PC-3 (cell line): ENCODE measurements at places on chromosomes 5 and 9.
A peak's percentile ranks its signal among the peaks of the same experiment; 100 is the strongest.

DNA sequence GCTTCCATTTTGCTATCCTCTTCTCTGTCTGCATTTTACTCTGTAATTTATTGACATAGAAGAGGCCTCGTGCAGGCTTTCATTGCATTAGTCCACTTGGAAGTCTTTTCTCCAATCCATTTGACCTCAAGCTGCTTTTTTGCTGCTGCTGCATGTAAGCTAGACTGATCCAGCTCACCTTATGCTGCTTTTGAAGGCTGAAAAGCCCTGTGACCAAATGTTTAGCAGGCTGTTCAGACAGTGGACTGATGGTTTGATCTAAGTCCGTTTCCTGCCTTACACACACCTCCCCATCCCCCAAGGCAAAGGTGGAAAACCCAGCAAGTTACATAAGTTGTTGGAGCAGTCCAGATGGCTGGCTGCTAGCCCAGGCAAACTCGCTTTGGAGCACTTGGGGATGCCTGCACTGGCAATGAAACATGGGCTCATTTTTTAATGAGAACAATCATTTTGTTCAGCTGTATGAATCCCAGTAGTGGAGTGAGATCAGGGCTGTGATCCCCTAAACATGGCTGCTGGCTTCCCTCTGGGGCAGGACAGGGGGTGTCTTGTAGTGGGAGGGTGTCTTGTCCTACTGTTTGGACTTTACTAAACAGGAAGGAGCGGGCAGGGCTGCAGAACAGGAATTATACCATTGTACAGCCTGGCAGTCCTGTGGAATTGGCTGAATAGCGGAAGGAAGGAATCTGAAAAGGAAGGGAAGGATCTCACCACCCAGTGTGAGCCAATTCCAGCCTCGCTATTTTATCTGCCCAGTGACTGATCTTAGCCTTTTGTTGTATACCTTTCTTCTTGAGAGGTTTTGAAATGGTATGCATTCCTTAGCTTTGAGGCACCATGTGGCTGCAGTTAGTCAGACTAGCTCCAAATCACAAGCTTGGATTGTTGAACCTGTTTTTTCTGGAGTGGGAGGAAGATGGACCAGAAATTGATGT lies 212.0 kb downstream of the ARHGAP26 start:
- peak; percentile 81 for DNase-seq

DNA sequence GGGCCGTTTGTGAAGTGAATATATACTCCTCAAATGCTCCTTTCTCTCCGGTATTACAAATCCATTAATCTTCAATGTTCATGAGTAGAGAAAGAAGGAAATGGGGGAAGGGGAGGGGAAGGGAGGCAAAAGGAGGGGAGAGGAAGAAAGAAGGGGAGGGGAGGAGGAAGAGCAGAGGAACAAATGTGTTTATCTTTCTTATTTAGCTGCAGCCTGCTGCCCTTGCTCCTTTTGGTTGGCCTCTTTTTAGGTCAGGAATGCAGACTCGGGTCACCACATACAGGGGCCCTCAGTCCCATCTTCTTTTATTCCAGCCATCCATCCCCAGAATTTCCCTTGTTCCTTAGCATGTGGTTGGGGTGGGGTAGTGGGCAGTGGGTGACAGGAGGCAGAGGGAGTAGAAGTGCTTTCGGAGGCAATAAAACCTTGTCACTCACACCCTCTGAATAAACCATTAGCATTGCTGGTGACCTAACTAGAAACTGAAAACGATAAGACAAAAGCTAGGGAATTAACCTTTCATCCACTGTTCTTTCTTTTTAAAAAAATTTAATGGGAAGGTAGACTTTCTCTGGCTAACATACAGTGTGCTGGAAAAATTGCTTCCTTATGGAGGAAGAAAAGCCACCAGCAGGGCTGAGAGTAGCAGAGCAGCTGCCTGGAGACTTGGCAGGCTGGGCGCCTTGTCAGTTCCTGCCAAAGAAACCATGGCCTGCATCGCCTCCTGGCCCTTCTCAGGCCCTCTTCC lies 16.8 kb upstream of the PRLR start:
- peak; percentile 7 for DNase-seq

- peak; percentile 80 for DNase-seq
These were observed 10.4 kb upstream of the SLC36A2 start for GRCh38 chr5:151357792-151358191.

DNA sequence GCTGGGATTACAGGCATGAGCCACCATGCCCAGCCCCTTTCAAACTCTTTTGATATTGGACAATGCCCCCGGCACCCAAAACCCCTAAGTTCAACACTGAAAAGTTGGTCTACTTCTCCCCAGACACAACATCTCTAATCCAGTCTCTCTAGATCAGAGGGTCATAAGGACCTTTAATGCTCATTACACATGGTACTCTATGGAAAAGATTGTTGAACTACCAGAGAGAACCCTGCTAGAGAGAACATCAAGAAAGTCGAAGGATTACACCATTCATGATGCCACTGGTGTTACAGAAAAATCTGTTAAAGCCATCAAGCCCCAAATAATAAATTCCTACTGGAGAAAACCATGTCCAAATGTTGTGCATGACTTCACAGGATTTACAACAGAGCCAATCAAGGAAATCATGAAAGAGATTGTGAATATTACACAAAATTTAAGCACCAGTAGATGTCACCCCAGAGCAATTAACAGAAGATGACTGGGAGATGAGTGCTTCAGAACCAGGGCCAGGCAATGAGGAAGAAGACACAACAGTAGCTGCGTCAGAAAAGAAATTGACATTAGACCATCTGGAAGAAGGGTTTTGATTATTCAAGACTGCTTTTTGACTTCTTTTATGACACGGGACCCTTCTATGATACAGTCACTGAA lies 28.3 kb upstream of the NIPAL4 start:
- peak; percentile 90 for DNase-seq

- no peak for DNase-seq
These were observed 56.1 kb downstream of the UBAP2 start for GRCh38 chr9:33992632-33993031.

- DNase-seq: peak; percentile 63
These were observed 26.6 kb upstream of the CRB2 start for GRCh38 chr9:123329329-123329955.

DNA sequence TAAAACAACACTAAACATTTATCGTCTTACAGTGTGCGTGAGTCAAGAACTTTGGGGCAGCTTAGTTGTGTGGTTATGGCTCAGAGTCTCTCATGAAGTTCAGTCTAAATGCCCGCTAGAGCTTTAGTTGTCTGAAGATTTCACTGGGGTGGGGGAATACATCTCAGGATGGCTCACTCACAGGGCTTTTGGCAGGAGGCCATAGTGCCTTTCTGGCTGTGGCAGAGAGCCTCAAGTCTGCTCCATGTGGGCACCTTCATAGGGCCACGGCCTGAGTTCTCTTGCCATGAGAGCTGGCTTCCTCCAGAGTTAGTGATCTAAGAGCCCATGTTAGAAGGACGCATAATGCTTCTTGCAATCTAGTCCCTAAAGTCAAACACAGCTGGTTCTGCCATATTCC lies 258.8 kb upstream of the NUDT12 start:
- no peak for DNase-seq

DNA sequence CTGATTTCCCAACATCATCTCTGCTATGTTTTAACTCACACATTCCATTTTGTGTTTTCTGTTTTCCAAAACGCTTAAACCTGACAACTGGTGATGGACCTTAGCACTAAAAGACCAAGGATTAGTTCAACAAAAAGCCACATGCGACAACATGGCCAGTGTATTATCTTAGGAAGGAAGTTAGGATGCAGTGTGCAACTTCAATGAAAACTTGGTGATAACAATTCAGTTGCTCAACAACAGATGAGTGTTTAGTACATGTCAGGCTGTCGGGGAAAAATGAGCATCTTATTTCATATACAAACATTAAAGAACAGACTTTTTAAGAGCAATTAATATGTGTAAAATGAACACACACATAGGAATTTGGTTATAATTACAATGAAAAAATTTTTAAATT lies 780.0 kb downstream of the SEMA5A start:
- no peak for DNase-seq
